ENCODE measurements at places on chromosomes 16 and 17. TPM values are rescaled to one million over a fixed set of nuclear protein-coding genes. Genes with fewer than 3 reads are reported as not detected.

GRCh38 chr17:16486373-16487250 lies 5.4 kb downstream of the LRRC75A start:
- DNase-seq: peak; percentile 83

Gene ATP2A1
- 9.1 TPM for polyA plus RNA-seq

DNA sequence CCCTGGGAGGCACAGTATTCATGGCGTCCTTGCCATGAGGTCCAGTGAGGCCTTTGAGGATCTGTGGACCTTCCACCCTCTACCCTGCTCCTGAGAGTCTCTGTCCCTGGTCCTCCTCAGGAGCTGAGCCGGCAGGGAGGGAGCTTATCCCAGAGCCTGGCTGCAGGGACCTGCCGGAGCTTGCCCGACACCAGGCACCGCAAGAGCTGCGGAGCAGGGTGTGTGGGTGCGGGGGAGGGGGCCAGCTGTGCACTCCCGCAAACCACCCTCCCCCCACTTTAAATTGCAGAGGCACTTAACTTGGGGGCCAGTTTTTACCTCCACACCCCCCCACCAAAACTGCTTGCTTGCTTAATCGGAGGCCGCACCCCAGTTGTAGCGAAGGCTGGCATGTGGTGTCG lies 609 bp upstream of the ZNF750 start:
- no peak for DNase-seq

Gene DNAJA3
- 56.0 TPM for polyA plus RNA-seq

DNA sequence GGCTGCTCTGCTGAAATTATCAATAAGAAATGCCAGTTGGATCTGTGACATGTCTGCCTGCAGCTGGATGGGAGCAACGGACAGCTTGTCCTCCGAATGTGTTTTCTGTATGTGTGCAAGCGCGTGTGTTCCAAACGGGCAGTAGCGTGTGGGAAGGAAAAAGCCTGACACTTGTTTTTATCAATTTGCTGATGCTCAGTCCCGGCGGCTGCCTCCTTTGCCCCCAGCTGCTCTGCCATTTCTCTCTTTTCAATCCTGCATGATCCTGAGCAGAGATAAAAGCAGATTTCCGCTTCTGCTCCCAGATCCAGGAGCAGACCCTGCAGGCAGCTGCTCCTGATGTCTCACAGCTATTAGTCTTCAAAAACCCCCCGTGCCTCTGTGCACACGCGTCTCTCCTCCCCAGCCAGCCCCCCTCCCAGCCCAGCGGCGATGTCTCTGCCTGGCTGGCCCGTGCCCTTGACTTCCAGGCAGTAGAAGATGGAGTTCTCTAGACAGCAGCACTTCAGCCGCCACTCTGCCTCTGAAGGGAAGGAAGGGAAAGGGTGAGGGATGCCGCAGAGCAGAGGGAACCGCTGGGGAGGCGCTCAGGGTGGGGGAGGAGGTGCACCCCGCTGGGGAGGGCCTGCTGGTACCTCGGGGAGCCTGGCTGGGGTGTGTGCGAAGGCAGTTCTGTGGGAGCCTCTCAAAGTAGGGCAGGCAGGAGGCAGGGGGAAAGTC lies 4.1 kb downstream of the PRCD start:
- no peak for DNase-seq

Gene TAOK1
- polyA plus RNA-seq: 28.4 TPM

Gene CTRL
- polyA plus RNA-seq: 0.36 TPM

- DNase-seq: peak; percentile 33
Measured at GRCh38 chr16:50695017-50696000, 1.9 kb downstream of the NOD2 start.

Gene CLEC18B
- polyA plus RNA-seq: 13.7 TPM

DNA sequence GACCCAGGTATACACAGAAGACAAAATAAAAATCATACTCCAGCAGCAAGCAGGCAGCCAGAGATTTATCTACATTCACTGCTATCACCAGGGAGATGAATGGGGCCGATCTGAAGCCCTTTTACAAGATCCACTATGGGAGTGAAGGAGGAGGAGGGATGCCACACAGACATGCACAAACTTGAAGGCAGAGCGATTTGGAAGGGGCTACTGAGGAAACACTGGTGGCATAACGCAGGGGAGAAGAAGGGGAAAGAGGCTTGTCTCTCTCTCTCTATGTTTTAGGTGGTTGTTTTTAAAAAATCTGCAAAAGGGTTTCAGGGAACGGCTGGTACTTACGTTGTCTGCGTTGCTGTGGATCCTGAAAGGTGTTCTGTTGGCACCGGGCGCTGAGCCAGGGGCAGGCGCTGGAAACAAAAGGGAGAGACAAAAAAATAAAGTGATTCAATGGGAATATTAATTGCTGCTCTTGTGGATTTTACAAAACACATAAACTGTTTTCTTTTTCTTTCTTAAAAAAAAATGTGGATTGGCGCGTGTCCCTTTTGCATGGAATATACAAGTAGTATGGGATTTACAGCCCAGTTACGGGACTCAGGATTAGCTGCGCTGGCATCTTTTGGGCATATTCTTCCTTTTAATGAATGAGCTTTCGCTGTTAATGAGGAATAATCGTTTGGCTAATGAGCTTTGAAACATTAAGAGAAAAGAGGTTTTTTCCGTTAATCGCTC lies 255.3 kb upstream of the PMFBP1 start:
- DNase-seq: no peak

Gene ZNF750
- 0.21 TPM for polyA plus RNA-seq

- no peak for DNase-seq
Measured at GRCh38 chr16:25157271-25157875, 45.8 kb downstream of the LCMT1 start.

DNA sequence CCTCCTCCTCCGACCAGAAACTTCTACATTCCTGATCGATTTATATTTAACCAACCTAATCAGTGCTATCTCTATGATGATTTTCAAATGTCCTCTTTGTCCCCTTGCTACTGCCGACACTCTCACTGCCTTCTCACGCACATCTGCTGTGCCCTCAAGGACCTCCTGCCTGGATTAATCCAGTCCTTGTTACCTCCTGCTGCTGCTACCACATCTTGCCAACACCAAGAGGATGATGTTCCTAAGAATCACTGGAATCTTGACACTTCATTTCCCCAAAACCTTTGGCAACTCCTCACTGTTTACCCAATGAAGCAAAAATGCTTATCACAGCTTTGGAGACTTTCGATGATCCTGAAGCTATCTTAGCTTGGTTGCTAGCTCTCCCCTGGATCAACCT lies 287.3 kb upstream of the AXIN2 start:
- no peak for DNase-seq

Gene MYCBPAP
- polyA plus RNA-seq: 315 TPM

GRCh38 chr16:15976225-15976812 lies 26.9 kb downstream of the ABCC1 start:
- no peak for DNase-seq

Gene CDK12
- 60.3 TPM for polyA plus RNA-seq

Gene EFNB3
- polyA plus RNA-seq: 3.5 TPM

Gene PSME3
- polyA plus RNA-seq: 135 TPM

GRCh38 chr17:43721537-43722268 lies 36.9 kb downstream of the SOST start:
- DNase-seq: no peak

Gene TERB1
- 13.3 TPM for polyA plus RNA-seq

GRCh38 chr17:69761011-69761410 lies 314.0 kb upstream of the KCNJ16 start:
- DNase-seq: no peak

Gene MYH1
- polyA plus RNA-seq: 3.0 TPM

- DNase-seq: no peak
Measured at GRCh38 chr16:55041540-55042234, 111.0 kb downstream of the IRX5 start.

DNA sequence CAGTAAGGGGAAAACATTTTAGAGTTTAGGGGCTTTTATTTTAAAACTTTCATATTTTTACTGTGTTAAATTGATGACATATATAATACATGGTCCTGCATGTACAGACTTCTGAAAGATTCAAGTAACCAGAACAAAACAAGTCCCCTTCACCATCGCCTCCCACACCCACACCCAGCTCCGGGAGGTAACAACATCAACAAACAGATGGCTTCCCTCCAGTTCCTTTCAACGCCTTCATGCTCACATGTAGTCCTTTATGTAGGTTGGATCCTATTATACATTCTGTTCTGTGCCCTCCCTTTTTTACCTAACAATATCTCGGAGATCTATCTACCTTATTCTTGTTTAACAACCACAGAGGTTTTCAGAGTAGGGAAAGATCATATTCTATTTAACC lies 30.5 kb downstream of the GINS3 start:
- no peak for DNase-seq

DNA sequence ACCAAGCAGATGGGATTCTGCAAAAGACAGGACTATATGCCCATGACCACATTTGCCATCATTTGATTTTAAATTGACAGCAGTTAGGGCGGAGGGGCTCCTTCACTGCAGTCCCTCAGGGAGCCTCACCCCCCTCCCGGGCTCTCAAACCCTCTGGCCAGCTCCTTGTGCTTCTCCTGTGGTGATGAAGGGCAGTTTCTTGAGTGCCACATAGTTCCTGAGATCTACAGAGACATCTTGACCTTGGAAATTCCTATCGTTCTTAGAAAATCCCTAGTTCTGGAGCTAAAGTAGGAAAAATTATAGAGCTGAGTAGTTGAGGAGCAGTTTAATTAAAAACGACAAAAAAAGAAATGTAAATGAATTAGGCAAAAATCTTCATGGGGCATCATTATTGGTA lies 231.5 kb downstream of the CCDC182 start:
- no peak for DNase-seq

Gene PERCC1
- not detected for polyA plus RNA-seq

DNA sequence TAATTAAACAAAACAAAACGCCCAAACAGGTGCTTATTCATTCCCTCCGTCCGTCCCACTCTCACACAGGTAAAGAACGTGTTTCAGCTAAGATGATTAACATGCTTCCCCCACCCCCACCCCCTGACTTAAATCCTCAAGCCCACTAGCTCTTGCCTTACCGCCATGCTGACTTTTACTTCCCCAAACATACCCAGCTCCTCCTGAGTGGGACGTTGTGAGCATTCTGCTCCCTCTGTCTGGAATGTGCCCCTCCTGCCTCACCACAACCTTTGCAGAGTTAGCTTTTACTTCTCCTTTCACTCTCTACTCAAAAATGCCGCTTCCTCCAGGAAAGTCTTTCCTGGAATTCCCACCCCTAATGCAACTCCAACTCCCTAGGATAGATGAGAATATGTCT lies 774.0 kb upstream of the RBFOX1 start:
- no peak for DNase-seq

GRCh38 chr17:80608326-80608725 lies 63.7 kb downstream of the RPTOR start:
- DNase-seq: no peak

Gene SULT1A1
- polyA plus RNA-seq: 50.9 TPM

DNA sequence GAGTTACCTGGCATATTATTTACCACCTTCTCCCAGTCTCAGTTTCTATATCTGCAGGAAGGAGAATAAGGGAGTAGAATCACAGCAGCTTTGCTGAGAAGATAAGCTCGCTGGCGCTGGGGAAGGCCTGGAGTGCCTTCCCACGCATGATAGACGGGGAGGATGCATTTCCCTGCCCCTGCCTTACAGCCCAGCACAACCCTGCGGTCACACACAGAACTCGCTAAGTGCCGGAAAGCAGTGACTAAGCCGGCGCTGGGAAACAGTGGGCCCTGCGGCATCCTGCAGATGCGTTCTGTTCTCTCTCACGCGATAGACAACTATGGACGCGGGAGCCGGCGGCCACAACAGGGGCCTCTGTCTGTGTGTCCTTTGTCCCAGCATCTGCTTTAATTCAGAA lies 4.8 kb downstream of the CA5A start:
- DNase-seq: peak; percentile 80

DNA sequence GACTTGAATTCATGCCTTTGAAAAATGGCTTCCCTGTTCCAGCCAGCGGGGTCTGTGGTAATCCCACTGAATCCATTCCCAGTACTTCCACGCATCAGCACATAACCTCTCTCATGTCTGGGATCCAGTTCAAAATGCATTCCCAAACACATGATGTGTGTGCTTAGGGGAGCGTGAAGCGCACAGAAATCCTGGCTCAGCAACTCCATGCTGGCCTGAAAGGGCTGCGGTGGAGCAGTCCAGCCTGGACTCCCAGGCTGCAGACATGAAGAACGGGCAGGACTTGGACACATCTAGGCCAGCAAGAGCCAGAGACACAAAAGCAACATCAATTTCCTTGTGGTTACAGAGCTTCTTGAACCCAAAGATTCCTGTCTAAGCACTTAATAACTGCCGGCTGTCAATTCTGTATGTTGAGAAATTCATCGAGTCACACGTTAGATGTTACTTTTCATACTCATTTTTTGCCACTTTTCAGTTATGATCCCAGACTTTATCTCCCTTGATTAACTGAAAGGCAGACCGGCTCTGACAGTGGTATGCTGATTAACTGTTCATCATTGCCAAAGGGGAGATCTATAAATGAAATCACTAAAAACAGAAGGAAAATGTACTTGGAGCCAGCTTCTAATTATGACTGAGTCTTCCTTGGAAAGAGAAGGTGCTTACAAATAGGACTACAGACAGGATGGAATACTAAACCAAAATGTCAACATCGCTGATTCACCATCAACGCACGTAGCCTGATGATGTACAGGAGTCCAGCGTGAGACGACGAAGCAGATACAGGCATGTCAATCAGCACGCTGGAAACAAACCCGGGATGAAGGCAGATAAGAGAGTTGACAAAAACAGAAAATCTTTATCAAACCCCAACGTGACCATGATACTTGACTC lies 23.0 kb downstream of the NSMCE1 start:
- DNase-seq: peak; percentile 48

- peak; percentile 54 for DNase-seq
Measured at GRCh38 chr17:1490643-1491442, 1.6 kb downstream of the MYO1C start.

GRCh38 chr17:77303620-77304019 lies 162.9 kb downstream of the SEC14L1 start:
- DNase-seq: no peak

DNA sequence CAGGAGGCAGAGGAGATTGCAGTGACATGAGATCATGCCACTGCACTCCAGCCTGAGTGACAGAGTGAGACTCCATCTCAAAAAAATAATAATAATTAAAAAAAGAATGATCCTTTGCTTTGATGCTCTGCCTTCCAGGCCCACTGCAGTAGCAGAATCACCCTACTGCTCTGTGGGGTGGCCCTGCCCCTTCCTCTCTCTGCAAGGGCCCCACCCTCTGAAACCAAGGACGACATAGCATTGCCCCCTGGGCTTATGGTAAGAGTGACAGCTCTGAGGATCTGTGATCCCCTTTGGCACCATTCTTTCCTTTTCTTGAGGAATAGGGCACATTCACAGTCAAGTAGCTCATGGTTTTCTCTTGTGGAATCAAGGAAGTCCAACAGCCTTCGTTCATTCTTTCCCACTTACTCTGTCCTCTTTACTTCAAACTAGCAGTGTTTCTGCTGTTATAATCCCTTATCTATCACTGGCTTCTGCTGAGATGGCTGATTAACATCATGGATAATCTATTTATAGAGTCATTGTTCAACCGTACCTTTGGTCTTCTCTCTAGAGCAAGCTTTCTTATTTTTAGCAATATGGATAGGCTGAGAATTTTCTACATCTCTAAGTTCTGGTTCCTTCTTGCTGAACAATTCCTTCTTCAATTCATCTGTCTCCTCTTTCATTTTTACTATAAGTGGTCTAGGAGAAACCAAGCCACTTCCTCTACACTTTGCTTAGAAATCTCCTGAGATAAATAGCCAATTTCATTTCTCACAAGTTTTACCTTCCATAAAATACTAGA lies 14.1 kb downstream of the RAD51C start:
- no peak for DNase-seq

Gene KRT33B
- not detected for polyA plus RNA-seq

Measured in testis (tissue), 5 donors.